ENCODE measurements at places on chromosomes 2 and 18.

- DNase-seq, result no peak
These were observed 50.4 kb downstream of the TNS1 start for GRCh38 chr2:217952409-217952808.

GRCh38 chr2:17059458-17059857 lies 393.8 kb upstream of the CYRIA start:
- no peak for DNase-seq

- DNase-seq, result no peak
These were observed 300.5 kb downstream of the SUCLG1 start for GRCh38 chr2:84158605-84159004.

- no peak for DNase-seq
These were observed 92.9 kb downstream of the TGOLN2 start for GRCh38 chr2:85234868-85235267.

- no peak for DNase-seq
These were observed 112.7 kb upstream of the EPC2 start for GRCh38 chr2:148531669-148532428.

- no peak for DNase-seq
These were observed 9.3 kb downstream of the HADHA start for GRCh38 chr2:26235089-26235488.

DNA sequence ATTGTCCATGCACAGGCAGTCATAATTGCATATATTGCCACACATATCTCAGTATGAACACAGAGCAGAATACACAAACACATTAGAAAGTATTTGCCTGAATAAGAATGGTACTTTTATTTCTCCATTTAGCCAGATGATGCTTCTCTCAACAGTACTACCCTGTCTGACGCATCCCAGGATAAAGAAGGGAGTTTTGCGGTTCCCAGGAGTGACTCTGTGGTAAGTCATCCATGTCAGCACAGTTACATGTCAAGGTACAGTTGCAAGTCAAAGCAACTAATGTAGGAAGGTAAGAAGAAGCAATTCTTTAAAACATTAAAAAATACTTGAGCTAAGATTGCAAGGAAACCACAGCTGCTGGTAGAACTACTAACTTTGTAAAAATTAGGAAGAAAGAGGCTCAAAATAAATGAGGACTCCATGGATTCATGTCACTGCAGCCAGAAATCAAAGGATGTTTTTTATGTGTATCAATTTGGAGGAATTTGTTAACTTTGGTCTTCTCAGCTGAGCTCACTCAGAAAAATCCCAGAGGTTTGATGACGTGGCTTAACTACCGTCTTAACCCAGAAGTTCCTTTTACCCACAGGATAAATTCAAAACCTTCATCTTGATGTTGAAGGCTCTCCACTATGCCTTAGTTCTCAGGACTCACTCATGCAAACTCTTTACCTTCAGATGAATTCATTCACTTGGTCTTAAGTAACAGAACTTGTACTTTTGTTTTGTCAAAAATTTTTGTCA lies 130.3 kb downstream of the ARHGAP28 start:
- DNase-seq, result no peak

DNA sequence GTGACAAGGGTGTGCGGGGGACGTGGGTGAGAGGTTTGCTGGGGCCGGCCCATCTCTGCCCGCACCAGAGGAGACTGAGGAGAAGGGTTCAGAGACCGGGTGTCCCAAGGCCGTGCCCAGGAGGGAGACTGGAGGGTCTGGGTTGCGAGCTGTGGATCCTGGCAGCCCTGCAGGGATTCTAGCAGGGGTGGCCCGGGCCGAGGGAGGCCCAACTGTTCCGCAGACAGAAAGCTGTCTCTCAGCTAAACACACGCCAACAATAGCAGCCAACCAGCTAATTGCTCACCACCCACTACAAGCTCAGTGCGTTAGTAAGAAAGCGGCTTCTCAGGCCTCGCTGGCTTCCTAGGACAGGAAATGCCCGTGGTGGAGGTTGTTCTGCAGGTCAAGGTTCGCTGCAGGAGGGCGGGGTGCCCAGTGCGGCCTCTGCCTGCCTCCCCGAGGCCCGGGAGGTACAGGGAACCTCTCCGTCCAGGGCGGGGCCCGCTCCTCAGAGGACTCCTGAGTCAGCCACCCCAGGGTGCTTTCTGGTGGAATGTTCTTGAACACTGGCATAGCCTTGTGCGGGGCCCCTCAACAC lies 282.0 kb upstream of the PXDN start:
- DNase-seq, result no peak

Data from CD4-positive, alpha-beta T cell treated with Interleukin-15 for 4 hours (primary cell).